ENCODE measurements at places on chromosomes 1 and 21.

- DNase-seq, result no peak
Measured at GRCh38 chr1:210692796-210693195, 364.1 kb downstream of the HHAT start.

GRCh38 chr1:191396622-191397021, 761.6 kb upstream of the RGS18 start:
- no peak for DNase-seq

DNA sequence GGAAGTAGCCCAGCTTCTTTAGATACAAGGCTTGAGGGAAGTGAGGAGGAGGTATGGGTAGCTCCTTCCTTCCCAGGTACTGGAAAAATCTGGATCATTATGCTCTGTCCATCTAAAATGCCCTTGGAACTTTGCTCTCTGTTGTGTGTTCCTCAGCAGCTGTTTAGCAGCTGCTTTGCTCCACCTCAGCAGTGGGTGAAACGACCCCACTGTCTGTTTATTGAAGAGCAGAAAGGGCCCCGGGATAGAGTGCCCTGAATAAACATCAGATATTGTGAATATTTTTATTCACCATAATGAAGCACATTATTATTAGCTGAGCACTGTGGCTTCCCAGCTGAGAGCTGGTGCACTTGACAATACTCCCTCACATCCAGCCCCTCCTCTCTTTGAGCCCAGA, 237.9 kb downstream of the PBX1 start:
- DNase-seq, result no peak

- no peak for DNase-seq
Measured at GRCh38 chr1:246591504-246591903, 25.2 kb downstream of the CNST start.

DNA sequence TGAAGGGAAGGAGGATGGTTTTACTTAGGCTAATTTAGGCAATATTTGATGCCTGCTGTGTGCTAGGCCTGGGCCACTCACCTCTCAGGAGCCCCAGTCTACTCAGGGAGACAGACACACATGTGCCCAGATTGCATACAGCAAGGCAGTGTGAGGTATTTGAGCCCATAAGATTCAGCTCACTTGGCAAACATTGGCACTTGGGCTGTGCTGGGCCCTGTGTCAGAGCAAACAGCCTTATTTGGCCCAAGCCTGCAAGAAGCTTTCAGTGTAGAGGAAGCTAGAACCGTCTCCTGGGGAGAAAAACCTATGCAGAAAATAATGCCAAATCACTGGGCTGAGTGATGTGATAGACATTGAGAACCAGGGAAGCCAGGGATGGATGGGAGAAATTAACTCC, 3.9 kb upstream of the SYNC start:
- DNase-seq, result no peak

DNA sequence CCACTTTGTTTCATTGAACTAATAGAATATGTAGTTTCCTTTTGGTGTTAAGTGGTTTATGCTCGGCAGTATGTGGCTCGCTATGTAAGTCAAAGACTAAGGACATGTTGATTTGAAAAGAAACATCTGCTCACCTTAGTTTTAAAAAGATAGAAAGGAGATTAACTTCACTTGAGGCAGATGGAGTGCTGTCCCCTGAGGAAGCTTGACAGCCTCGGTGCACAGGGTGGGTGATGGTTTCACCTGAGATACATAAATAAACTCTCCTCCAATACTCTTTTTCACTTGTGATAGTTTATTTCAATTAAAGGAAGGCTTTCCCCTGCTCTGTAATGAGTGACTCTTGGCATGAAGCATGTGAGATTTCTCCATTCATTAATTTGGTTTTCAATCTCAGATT, 70.8 kb upstream of the FMN2 start:
- DNase-seq, result no peak

GRCh38 chr1:150165622-150166612, 16.2 kb downstream of the PLEKHO1 start:
- no peak for DNase-seq

GRCh38 chr1:32758795-32759430, 56.3 kb upstream of the SYNC start:
- DNase-seq, result no peak

All from HS-5 (cell line).